ENCODE measurements at places on chromosomes 2 and 18.

GRCh38 chr2:205811387-205811786, 129.1 kb downstream of the NRP2 start:
- no peak for DNase-seq

- no peak for DNase-seq
These were observed 107.6 kb upstream of the MAP3K20 start for GRCh38 chr2:172968061-172968469.

GRCh38 chr2:85458601-85459563, 40.4 kb downstream of the SH2D6 start:
- no peak for DNase-seq

GRCh38 chr2:138490673-138491494, 10.7 kb upstream of the SPOPL start:
- DNase-seq: no peak

- DNase-seq: peak; percentile 2
These were observed 263.9 kb downstream of the FIGN start for GRCh38 chr2:163471947-163472346.

DNA sequence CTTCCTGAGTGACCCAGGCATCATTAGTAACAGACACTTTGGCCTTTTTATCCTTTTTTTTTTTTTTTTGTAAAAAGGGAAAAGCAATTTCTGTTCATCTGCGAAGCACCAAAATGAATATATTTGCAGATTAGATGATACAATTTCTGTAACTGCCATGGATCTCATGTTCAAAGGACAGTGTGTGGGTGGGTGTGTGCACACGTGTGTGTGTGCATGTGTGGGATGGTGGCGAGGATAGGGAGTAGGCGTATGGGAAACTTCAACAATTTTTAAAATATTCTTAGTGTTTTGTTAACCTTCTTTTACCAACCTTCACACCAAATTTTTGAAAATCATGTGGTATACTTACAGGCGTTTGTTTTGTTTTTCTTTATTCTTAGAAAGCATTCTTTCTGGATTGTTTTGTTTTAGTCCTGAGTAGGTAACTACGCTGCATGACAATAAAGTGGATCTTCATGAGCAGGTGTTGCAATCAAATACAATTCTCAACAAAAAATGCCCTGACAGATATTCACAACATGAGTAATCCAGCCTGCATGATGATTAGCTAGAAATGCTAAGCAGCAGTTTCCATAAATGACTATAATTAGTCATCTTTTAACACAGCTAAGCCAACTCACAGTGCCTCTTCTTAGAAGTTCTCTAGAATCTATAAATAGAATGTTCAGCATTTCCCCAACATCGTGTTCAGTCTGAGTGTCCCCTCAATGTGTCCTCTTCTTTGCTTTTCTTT, 53.5 kb upstream of the RMDN2 start:
- DNase-seq: peak; percentile 77

- no peak for DNase-seq
These were observed 40.0 kb downstream of the ETAA1 start for GRCh38 chr2:67437114-67437513.

GRCh38 chr2:211762479-211762878, 776.1 kb downstream of the ERBB4 start:
- no peak for DNase-seq

DNA sequence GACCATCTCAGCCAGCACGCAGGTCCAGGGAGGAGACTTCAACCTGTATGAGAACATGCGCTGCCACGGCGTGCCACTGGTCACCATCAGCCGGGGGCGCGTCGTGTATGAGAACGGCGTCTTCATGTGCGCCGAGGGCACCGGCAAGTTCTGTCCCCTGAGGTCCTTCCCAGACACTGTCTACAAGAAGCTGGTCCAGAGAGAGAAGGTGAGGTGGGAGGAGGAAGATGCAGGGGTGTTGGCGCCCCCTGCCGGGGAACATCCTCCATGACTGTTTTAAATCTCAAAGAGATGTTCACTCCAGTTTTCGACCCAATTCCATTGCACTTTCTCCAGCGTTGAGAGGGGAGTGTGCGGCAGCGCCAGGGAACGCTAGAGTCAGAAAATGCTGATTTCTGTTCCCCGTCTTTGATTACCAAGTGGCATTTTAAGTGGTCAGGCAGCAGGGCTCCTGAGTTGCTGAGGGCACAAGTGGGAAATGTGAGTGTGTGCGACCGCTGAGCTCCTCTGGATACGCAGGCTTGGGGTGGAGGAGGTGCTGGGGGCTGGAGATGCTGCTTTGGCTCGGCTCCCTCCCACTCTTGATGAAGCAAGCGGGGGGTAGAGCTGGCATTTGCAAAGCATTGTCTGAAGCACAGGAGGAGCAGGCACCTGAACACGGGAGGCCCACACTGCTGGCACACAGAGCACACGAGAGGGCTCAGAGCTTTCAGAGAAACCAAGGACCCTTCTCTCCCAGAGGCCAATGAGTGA, 27.7 kb upstream of the MAPRE3 start:
- DNase-seq: no peak

GRCh38 chr18:35457140-35457704, 40.5 kb downstream of the INO80C start:
- DNase-seq: no peak

- DNase-seq: peak; percentile 31
These were observed 77.1 kb downstream of the SPATS2L start for GRCh38 chr2:200383380-200384110.

DNA sequence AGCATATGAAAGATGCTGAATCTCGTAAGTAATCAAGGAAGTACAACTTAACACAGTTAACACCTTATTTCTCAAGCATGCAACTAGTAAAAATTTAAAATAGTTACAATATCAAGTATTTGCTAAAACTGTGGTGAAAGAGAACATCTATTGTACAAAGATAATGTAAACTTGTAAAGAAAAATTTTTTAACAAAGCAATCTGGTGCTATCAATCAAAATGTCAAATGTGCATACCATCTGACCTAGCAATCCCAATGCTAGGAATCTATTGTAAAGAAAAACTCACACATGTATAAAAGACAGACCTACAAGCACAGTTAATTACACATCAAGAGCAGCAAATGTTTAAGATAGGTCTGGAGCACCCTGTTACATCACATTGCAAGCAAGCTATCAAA, 90.1 kb downstream of the SLC66A3 start:
- no peak for DNase-seq

GRCh38 chr2:98876741-98877140, 59.3 kb downstream of the CRACDL start:
- no peak for DNase-seq
